GM12864 (cell line): ENCODE measurements at places on chromosomes 2 and 18.
A peak's percentile ranks its signal among the peaks of the same experiment; 100 is the strongest.

DNA sequence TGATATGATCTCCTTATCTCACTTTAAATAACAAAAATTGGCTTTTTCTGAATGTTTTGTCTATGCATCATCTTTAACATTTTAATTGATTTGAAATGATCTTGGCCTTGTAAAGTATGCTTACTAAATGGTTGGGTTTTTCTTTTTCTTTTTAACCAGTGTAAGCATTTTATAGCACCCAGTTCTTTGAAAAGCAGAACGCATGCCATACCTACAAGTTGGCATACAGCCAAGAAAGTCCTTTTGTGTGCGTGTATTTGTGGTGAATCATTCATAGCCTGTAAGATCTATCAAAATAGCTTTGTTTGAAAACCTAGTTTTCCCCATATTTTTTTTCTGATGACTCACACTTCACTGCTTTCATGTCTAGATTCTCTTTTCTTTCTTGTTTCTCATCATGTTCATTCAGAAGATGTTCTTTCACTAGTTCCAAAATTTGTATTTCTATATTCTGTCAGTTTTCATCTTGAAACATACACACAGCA, 4.1 kb upstream of the VRK2 start:
- DNase-seq = no peak

GRCh38 chr2:108946442-108946841, 42.6 kb downstream of the EDAR start:
- no peak for DNase-seq

GRCh38 chr18:76055578-76055977, 439.5 kb downstream of the ZNF516 start:
- DNase-seq = no peak

DNA sequence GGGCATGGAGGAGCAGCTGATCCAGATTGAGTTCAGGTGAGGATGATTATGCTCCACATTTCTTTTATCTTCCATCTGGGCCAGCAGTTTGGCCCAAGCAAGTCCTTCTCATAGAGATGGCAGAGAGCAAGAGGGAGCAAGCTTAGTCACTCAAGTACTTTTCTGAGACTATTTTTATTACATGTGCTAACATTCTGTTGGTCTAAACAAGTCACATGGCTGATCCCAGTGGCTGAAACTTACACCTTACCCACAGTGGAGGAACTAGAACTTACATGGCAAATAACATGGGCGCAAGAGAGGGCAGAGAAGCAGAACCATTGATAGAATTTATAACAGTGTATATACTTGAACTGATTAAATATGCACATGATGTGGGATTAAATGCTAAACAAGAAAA, 105.7 kb downstream of the KYNU start:
- peak; percentile 3 for DNase-seq

DNA sequence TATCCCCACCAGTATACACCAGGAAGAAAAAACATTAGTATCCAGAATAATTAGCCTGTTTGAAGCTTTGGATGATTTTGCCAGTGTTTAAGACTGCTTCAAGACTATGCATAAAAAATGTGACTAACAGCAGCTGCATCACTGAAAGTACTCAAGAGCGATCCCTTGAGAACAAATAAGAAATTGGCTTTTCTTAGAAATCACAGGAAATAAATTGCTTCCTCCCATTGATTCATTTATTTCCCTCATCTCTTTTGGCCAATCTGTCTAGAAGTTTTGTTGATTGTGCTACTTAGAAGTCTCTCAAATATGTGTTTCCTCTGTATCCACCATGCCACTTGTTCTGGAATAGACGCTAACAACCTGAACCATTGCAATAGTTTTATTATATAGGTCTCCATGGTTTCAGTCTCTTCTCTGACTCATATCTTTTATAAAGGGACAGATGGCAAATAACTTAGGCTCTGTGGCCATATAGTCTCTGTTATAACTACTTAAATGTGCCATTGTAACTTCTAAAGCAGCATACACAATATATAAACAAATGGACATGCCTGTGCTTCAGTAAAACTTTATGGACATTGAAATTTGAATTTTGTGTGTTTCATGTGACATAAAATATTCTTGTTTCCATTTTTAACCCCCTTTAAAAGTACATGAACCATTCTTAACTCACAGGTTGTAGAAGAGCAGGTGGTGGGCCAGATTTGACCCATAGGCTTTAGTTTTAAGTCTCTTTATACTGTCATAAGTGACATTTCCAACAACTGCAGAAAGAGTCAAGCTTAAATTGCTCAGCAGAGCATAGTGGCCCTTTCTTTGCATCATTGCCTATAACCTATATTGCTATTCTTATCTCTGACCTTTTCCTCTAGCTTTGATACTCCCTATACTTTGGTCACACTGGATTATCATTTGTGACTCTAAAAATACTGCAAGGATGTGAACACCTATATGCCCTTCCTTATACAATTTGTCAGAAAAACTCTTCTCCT, 123.9 kb downstream of the MC4R start:
- no peak for DNase-seq

DNA sequence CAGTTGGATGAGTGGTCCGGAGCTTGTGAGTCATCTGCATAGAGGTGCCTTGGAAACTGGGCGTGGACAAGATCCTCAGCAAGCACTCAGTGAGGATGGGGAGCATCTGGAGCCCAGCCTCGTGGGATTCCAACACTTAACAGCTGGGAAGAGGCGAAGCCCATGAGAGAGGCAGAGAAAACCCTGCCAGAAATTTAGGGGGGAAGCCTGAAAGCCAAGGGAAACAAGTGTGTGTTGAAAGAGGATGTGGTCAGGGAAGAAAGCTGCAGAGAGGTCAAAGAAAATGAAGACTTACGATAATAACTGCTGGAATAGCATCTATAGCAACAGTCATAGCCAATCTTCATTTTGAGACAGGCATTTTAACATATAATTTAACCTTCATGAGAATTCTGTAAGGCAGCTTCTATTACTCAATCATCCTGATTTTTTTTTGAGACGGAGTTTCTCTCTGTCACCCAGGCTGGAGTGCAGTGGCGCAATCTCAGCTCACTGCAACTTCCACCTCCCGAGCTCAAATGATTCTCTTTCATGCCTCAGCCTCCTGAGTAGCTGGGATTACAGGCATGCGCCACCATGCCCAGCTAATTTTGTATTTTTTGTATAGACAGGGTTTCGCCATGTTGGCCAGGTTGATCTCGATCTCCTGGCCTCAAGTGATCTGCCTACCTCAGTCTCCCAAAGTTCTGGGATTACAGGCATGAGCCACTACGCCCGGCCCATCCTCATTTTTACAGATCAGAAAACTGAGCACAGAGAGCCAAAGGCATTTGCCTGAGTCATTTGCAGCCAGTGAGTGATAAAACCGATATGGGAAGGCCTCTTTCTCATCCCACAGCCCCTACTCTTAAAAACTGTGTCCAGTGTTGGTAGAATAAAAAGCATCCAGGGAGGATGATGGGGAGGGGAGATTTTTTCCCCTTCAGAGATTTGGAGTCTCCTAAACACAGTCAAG, 214.4 kb upstream of the EPAS1 start:
- DNase-seq = no peak

DNA sequence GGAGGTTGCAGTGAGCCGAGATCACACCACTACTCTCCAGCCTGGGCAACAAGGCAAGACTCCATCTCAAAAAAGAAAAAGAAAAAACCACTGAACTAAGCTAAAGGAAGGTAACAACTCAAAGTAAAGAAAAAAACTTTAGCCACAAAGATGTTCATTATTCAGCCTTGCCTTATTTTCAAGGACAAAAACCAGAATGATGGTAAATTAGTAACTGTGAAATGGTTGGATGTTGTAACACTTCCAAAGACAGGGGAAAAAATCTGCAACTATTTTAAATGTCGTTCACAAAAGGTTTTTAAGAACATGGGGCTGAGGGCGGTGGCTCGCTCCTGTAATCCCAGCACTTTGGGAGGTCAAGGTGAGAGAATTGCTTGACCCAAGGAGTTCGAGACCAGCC, 10.1 kb downstream of the ADAM17 start:
- DNase-seq = no peak

GRCh38 chr2:217789736-217790181, 213.0 kb downstream of the TNS1 start:
- no peak for DNase-seq

GRCh38 chr2:205802065-205802464, 119.8 kb downstream of the NRP2 start:
- DNase-seq = no peak

DNA sequence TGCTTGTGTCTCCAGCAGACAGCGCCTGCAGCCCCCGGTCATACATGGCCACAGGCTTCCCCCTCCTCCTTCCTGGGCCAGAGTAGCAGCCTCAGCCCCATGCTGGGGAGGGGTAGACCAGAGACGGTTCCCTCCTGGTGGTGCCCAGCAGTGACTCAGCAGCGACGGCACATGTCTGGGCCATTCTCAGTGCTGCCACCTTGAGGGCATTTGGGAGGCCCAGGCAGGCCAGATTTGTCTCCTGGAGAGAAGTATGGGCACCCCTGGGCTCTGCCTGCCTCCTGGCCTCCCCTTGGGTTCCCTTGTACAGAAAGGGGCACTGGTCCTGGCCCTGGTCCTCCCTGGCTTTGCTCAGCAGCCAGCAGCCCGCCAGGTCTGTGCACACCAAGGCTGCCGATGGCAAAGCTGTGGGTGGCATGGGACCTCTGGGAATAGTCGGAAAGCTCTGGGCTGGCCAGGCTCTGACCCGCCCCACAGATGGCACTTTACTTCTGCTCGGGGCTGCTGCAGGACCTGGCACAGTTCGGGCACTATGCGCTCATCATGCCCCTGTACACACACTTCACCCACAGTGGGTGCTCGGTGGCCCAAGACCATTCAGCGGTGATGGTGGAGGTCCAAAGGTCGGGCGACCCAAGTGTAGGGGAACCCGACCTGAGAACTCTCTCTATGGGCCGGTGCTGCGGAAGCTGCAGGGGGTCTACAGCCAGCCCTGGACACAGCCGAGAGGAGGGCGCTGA, 11.4 kb upstream of the ALPI start:
- DNase-seq = peak; percentile 29

GRCh38 chr2:95312543-95313201, 15.5 kb downstream of the KCNIP3 start:
- no peak for DNase-seq

DNA sequence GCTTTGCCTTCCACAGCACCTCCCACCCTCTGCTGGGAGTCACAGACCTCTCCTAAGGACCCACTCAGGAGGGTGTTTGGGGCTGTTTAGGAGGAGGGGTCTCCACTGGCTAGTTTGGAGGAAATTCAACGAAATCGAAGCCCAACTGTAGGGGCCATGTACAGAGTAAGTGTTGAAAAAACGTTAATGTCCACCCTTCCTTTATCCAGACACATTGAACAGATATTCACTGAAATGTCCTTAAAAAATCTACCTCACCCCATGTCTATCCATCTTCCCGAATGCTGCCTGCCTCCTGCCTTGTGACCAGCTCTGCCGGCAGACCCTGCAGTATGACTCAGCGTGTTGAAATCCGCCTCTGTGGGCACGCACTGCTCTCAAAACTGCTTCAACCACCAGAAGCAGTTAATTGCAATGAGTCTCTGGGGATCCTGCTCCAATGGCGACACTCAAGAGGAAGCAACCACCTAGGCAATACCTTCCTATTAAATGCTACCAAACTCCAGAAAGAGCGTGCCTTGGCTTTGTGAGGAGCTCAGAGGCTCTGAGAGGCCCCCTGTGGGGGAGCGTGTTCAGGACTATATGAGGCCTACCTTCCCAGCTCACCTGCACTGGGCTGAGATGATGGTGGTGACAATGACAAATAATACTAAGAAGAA, 61.4 kb upstream of the RTN4 start:
- DNase-seq = no peak

DNA sequence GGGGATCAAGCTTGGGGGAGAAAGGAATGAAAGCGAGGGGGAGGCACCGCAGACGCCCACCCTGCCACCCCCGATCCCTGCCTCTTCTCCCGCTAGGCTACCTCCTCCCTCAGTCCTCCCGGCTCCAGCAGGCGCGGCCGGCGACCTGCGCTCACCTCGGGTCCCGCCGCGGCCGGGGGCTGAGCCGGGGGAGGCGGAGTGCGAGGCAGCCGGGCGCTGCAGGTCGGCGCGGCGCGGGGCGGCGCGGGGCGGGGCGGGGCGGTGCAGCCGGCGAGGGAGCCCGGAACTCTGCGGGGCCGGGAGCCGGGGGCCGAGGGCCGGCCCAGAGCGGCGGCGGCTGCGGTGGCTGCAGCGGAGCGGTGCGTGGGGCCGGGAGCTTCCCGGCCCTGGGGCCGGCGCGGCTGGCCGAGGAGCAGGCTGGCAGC, 477 bp downstream of the ACVR1 start:
- no peak for DNase-seq

DNA sequence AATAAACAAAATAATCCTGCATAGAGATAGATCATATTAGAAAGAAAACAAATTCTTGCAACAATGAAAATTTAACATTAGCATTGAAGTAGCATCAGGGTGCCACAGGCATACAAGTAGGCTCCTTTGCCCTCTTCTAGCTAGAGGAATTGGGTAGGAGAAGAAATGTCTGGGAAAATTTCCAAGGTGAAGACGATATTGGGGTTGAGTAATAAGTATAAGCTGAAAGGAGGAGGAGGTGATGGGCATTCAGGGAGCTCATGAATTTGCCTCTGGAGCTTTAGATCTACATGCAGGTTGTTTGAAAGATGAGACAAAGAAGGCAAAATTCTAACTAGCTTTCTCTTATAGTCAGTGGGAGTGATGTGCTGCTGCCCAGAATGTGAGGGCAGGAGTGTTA, 504.9 kb downstream of the CCDC85A start:
- no peak for DNase-seq

GRCh38 chr2:111161971-111162370, 41.3 kb downstream of the BCL2L11 start:
- DNase-seq = no peak

DNA sequence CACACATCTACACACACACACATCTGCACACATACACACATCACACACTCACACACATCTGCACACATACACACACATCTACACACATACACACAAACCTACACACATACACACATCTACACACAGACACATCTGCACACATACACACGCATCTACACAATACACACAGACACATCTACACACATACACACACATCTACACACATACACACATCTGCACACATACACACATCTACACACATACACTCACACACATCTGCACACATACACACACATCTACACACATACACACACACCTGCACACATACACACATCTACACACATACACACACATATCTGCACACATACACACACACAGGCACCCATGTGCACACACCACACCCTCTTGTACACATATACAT, 400 bp upstream of the PRLH start:
- no peak for DNase-seq

GRCh38 chr18:67421651-67422050, 94.9 kb downstream of the DSEL start:
- no peak for DNase-seq

DNA sequence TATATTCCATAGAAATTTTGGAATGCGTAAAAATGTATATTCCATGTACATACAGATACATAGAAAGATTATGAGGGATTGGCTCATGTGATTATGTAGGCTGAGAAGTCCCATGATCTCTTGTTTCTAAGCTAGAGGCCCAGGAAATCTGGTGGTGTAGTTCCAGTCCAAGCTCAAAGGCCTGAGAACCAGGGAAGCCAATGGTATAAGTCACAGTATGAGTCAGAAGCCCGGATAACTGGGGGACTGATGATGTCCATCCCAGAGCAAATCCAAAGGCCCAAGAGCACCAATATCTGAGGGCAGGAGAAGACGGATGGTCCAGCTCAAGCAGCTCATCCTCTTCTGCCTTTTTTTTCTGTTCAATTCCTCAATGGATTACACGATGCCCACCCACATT, 385.0 kb upstream of the KLHL29 start:
- no peak for DNase-seq

- no peak for DNase-seq
Measured at GRCh38 chr2:237455764-237456163, 31.3 kb upstream of the MLPH start.

GRCh38 chr18:31274931-31275330, 43.0 kb upstream of the DSG1 start:
- no peak for DNase-seq
